Motor neuron (in vitro differentiated cells): ENCODE measurements at places on chromosomes 3 and 15. TPM values are rescaled to one million over a fixed set of nuclear protein-coding genes. Genes with fewer than 3 reads are reported as not detected.

GRCh38 chr3:137770066-137770834 lies 6.1 kb downstream of the SOX14 start:
- no peak for ATAC-seq

- peak; percentile 69 for ATAC-seq
These were observed 26.6 kb downstream of the MIX23 start for GRCh38 chr3:122356402-122356801.

DNA sequence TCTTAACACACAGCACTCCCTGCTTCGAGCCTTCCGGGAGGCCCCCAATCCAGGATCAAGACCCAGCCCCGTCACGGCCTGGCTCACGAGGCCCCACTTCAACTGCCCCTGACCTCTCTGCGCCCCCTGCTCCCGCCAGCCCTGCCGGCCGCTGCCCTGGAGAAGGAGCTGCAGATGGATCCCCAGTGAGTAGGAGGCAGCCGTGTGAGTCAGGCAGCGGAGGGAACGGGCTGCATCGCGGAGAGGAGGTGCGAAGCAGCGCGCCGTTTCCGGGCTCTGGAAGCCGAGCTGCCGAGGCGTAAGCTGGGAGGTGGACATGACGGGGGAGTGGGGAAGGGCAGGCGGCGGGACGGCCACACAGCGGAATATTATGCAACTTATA lies 133.4 kb downstream of the TPRA1 start:
- ATAC-seq = peak; percentile 47

The SPTSSB gene
- total RNA-seq = 1.0 TPM in 1 of 2 replicates, not detected in the other

The MKRN3 gene
- 25.2 and 26.8 TPM in 2 replicates for total RNA-seq

- ATAC-seq = peak; percentile 32
These were observed 65.5 kb downstream of the ADCY5 start for GRCh38 chr3:123383091-123384053.

The C3orf49 gene
- total RNA-seq = 0.33 TPM in 1 of 2 replicates, not detected in the other

The PGBD4 gene
- total RNA-seq = 2.7 and 3.2 TPM in 2 replicates

DNA sequence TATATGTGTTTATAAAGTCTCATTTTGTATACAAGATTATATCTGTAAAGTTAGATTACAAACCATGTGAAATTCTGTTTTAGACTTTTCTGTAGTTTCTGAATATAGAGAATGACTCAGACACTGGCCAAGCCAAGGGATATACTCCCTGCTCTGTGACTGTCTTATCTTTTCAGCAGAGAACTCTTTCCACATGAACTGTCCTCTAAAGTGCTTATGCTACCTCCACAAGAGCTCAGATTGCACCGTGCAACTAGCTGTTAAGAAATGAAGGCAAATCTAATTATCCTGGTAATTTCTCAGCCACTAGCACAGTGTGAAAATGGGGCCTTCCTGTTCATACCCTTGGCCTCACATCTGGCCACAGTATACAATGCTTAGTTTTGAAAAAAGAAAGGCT lies 44.3 kb upstream of the CPNE4 start:
- ATAC-seq = no peak

- no peak for ATAC-seq
These were observed 20.4 kb upstream of the NTRK3 start for GRCh38 chr15:88276821-88277410.

The NGLY1 gene
- total RNA-seq = 26.5 and 27.7 TPM in 2 replicates

GRCh38 chr3:39191111-39191510 lies 1.3 kb downstream of the XIRP1 start:
- ATAC-seq = no peak

- ATAC-seq = no peak
These were observed 142.4 kb downstream of the TIGIT start for GRCh38 chr3:114436182-114436581.

DNA sequence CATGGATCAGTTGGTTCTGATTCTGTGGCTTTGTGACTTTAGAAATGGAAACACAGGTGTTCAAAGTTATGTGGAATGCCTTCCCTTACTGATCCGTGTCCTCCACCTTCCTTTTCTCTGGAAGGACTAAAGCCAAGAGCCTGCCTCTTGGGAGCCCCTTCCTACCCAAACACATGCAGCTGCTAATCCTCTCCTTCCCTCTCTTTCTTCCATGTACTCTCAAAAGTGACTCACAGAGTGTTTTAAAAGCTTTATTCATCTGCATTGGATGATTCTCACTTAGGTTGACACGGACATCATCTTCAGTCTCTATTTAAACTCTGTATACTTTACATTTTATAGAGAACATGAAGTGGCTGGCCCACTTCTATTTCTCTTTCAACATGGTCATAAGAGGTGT lies 856.5 kb upstream of the ARPP21 start:
- ATAC-seq = no peak

GRCh38 chr3:65674226-65674625 lies 364.5 kb downstream of the MAGI1 start:
- no peak for ATAC-seq

DNA sequence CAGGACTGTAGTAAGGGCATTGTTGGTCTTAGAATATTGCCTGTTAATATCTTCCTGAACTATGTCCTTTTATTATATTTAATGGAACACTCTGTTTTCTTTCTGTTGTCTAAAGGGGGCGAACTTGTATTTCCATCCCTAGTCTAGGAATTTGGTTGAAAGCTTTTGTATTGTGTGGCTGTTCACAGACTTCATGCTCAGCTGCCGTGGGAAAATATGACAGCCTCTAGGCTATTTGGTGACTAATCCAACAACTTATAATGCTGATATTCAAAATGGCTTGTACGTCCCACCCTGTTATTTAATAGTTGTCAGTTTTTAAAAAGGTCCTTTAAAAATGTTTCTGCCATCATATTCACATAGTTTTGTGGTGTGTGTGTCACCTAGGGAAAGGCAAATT lies 202.6 kb downstream of the KLHL25 start:
- peak; percentile 24 for ATAC-seq

DNA sequence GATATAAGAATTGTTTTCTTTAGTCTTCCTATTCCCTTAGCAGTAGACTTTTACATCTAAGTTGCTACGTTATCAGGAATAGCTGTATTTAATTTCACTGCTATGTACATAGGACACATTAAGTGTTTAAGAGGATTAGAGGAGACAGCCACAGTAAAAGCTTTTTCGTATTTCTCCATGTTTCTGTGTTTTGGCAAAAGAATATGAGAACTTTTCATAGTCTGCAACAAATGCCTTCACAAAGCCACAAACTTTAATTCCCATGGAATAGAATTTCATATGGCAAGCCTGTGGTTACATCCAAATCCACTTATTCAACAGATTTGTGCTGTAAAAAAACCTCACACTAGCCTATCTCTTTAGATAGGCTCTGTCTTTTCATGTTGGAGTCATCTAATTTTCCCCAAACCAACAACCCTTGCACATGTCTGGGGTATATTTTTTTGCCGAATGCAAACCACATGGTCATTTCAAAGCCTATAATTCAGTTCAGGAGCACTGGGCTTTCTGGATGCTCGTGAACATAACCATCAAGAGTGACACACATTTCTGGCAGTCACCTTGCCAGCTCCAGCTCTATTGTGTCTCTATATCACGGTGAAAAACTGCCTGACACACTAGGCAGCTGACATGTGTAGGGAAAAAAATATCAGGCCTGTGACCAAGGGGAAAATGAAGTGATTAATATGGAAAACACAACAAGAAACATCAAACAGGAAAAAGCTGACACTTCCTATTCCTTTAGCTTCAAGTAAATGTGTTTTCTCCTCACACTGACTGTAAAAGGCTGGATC lies 19.2 kb downstream of the PLD1 start:
- ATAC-seq = peak; percentile 61

DNA sequence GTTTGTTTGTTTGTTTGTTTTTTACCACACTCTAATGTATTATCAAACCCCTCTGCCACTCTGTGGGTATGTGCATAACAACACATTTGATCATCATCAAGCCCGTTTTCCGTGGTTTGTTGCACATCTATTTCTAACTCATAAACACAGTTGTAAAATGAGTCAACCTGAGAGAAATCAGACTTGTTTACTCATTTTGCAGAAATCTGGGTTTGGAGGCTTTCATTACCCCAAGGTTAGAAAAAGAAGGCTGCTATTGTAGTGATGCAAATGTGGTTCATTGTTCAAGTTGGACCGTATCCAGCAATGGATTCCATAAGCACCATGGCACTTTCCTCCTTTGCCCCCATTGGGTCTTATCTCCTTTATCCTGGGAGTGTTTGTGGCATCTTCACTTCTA lies 353.2 kb upstream of the SOX2 start:
- no peak for ATAC-seq

The SCAANT1 gene
- 12.1 TPM in 1 of 2 replicates, not detected in the other for total RNA-seq

DNA sequence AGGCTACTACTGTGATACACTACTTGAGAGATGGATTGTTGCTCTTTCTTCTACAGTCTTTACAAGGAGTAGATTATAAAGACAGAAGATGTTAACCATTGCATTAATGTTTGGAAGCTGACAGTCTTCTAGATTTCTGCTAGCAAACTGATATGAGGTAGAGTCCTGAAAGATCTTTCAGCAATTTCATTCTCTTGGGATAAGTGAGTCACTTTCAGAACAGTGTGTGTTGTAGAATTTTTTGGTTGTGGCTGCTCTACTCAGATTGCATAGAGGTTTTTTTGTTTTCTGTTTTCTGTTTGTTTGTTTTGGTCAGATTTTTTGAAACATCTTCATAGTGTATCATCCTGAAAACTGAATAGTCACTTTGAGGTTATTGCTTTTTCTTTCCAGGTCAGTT lies 17.1 kb downstream of the TNFSF10 start:
- ATAC-seq = no peak

GRCh38 chr15:56752986-56753385 lies 19.7 kb upstream of the ZNF280D start:
- no peak for ATAC-seq

The NDN gene
- total RNA-seq = 0.31 and 1.4 TPM in 2 replicates

- ATAC-seq = peak; percentile 64
These were observed 79.6 kb downstream of the NFKBIZ start for GRCh38 chr3:101928890-101929289.

The MYZAP gene
- 0.43 and 0.49 TPM in 2 replicates for total RNA-seq

The TRIM42 gene
- 0.14 and 0.23 TPM in 2 replicates for total RNA-seq

DNA sequence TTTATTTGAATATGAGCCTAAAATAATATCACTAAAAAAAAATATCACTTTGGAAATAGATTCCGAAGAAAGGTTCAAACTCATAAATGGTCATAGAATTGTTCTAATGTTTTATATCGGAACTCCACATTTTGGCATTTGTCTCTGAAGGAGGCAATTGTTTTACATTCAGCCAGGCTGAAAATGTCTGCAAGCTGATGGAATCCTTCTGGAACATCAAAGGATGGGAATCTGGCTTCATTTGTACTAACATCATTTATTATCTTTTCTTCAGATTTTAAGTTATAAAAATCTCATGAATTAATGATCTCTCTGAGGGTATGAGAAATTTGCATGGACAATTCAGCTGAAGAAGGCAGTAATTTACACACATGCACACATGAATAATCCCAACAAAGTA lies 251.4 kb upstream of the RGMA start:
- no peak for ATAC-seq

The SLC12A8 gene
- 0.38 and 0.64 TPM in 2 replicates for total RNA-seq

The CLEC3B gene
- total RNA-seq = 1.4 and 1.8 TPM in 2 replicates

The ERC2 gene
- total RNA-seq = 28.0 and 31.5 TPM in 2 replicates

- no peak for ATAC-seq
These were observed 83.5 kb downstream of the SSR3 start for GRCh38 chr3:156471431-156471830.

The ADAMTS9 gene
- 70.6 and 83.8 TPM in 2 replicates for total RNA-seq

DNA sequence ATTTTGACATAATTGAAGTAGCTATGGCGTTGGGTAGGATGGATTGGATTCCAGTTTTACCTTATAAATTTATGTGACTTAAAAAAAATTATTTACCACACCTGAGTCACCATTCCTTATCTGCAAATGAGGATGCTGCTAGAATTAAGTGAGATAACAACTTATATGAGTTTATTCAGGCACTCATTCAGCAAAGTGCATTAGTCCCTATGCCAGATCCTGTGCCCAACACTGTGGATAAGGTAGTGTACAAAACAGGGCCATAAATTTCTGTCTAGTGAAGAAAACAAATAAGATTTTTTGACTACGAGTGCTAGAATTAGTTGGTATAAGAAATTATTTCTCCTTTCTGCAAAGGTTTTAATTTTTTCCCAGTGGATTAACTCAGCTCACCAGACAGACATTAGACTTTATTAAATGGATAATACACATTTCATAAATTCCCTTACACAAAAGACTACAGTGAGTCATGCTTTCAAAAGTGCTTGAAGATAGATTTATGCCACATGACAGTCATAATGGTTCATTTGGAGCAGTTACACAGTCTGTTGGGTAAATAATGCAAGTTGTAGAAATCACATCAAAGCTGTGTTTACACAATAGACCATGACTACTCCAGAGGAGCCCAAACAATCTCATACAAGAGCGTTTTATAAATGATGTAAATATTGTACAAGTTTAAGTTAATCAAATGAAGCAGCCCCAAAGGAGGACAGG lies 129.9 kb upstream of the TGFBR2 start:
- ATAC-seq = peak; percentile 96
